ENCODE measurements at places on chromosomes 3 and 15.

DNA sequence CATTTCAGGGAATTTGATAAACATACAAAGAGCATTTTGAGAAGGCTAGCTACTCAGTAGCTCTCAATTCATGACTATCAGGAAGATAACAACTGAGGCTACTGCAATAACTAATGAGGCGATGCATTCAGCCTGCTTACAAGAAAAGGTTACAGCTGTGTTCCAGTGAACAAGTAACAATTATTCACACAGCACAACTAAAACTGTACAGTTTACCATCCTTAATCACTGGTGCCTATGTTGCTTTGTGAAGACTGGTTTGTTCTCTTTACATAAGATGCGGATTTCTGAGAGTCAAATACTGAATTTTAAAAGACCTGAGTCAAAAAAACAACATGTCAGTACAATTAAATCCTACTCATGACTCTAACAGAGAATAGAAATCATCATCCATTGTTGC, 526.3 kb downstream of the OTOL1 start:
- no peak for DNase-seq

DNA sequence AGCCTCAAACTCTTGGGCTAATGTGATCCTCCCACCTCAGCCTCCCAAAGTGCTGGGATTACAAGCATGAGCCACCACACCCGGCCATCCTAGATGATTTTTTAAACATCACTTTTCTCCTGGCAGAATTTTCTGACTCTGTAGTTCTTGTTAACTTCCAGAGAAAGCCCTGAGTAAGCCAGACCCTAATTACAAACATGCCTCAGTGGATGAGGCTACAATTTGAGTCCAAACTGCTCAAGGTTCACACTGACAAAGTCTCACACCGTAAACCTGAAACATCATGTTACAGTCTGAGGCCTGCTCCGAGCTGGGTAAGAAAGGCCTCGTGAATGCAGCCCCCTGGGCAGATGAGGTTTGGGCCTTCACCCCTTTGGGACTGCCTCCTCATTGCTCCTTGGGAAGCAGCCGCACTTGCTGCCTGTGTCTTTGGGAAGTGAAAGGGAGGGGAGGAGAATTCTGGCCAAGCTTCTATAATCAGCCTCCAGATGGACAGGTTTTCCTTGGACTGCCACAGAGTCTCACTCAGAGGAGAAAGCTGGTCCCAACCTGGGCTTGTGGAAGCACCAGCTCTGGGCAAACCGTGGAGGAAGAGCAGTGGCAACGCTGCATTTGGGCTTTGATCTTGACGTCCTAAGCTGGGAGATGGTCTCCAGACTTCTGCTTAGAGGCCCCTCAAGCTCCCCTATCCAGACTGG, 46.0 kb downstream of the CA12 start:
- DNase-seq = no peak

DNA sequence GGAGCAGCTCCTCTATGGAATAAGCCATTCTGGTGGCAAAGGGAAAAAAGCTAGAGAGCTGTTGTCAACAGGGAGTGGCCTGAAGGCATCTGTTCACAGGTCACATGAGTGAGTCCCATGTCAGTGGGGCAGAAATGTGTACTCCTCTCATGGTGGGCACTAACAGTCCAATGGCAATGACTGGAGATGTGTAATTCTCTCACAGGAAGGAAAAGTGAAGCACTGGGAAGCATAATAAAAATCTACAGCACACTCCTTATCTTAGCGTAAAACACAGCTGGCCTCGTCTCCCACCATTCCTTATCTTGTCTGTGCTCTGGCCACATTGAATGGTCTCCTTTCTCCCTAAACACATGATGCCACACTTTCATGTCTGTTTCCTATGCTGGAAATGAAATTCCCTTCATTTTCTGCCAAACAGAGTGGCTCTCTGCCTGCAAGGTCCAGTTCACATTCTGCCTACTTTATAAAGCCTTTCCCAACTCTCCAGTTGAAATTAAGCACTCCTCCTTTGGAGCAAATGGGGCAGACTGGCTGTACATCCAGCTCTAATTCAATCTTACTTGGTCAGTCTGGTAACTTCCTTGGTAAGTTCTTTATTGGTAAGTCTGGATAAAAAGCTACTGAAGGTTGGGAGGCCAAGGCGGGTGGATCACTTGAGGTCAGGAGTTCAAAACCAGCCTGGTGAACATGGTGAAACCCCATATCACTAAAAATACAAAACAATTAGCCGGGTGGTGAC, 139.8 kb downstream of the RPL22L1 start:
- DNase-seq = no peak

- no peak for DNase-seq
Measured at GRCh38 chr15:67373971-67374370, 119.4 kb downstream of the IQCH start.

GRCh38 chr3:185205865-185206264, 48.0 kb downstream of the EHHADH start:
- no peak for DNase-seq

DNA sequence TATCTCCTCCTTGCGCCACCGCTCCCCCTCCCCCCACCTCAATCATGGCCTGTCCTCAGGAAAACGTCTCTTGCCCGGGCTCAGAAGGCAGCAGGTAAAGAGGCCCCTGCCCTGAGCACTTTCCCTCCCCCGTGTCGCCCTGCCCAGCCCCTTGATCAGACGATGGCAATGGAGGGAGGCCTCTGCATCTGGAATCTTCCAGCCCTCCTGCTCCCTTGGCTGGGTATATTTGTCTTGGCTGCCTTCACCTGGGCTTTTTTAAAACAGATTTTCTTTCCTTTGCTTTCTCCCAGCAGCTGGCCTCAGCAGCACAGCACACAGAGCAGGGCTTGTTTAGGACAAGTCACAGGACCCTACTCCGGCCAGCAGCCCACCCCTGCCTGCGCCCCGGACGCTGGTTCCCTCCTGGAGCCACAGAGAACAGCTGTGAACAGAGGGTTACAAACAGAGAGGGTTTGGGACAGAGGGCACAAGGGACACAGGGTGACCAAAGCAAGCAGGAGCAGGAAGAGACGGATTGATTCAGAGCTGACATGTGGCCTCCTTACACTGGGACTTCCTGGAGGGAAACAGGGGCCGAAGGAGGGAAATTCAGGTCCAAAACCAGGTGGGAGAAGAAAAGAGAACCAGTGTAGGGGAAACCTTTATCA, 78.7 kb downstream of the ISG20 start:
- DNase-seq = no peak

GRCh38 chr3:97882975-97883598, 61.3 kb downstream of the CRYBG3 start:
- no peak for DNase-seq

All from activated CD8-positive, alpha-beta memory T cell treated with anti-CD3 and anti-CD28 coated beads for 1 hour (primary cell).